CD4-positive, alpha-beta T cell treated with Interleukin-1 beta for 1 hour (primary cell): ENCODE measurements at places on chromosomes 1 and 21.

- DNase-seq = no peak
Observed at GRCh38 chr1:22163137-22163536, 20.2 kb upstream of the WNT4 start.

- DNase-seq = no peak
Observed at GRCh38 chr1:161420763-161421455, 53.2 kb upstream of the CFAP126 start.

GRCh38 chr1:218459450-218459849 is 114.3 kb downstream of the TGFB2 start:
- DNase-seq = no peak

GRCh38 chr1:240823357-240823756 is 211.4 kb upstream of the GREM2 start:
- no peak for DNase-seq

DNA sequence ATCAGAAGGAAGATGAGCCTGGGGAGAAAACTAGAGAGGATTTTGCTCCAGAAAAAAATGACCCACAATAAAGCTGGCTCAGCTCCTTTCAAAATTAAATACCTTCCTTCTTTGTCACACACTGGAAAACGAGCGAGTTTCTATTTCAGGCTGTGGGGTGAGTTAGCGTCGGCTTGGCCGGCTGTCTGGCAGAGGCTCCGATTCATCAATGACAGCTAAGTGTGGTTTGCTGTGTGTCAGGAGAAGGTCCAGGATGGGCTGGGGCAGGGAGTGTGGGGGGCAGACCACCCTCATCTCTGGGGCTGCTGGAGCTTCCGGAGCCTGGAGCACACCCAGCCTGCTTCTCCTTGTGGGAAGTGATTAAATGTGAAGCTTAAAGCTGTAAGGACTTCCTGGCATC is 120.2 kb downstream of the ETS2 start:
- DNase-seq = no peak

DNA sequence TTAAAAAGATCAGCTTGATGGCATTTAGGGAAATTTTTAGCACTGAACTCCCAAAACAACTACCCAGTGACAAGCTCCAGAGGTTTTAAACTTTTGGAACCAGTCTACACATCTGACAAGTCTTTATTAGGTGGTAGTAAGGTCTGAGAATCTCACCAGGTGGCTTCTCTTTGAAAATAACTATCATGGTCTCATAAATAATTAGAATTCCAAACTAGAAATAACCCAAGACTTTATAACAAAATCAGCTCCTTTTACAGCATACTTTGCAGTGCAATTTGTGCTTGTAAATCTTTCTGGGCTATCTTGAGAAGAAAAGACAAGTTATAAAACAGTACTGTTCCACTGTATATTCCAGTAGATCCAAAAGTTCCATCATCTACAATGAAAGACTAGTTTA is 108.7 kb downstream of the LTN1 start:
- DNase-seq = no peak

DNA sequence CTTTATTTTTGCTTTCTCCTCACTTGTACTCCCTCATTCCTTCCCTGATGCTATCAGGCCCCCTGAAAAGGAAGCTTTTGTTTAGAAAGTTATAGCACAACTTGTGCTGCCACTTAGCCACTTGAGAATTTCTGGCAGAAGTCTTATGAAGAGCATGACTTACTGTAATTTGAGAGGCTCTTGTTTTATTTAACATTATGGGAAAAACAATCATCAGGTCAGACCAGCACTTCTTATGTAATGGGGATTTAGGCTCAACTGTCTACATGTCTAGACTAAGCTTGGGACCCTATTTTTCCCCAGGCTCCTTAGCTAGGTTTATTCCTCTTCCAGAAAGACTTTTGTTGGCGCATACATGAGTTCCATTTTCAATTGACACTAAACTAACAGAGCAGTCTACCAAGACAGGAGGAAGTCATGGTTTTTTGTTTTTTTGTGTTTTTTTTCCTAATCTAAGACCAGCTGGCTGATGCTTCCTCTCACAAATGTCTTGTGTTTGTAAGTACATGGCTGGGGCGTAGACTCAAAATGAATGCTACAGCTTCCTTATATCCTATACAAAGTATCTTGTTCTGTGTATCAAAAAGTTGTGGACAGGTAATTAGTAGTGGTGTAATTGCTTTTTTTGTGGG is 31.5 kb downstream of the TNFSF4 start:
- DNase-seq = no peak
